CD4-positive, alpha-beta T cell treated with Interleukin-4 for 4 hours (primary cell): ENCODE measurements at places on chromosomes 2 and 18.

DNA sequence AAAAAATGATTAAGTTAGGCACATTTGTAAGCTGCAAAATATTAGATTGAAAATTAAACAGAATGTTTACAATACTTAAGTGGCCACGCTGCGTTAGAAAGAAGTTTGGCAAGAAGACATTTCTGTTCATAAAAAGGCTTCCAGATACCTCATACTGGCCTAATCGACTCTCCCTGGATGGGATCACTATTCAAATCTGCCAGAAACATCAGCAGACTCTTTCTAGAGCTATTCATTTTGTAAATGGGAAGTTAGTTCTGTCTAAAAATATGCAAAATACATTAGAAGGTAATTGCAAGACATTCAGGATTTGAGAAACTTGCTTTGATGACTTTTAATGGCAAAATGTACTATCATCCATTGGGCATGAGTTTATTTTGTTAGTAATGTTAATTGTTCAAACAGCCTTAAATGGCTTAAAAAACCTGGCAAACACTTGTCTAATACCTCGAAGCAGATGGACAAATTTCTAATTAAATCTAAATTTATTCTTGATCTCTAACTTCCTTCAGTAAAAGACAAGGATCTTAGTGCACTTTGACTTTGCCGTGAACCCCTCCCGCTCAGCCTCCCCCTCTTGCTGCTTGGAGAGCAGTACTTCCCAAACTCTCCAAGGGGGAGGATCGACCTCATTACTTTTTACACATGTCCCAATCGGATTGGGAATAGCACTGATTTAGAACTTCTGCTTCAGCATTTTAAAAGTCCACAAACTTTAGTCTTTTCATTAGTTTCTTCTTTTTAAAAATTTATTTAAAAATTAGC, 103.5 kb downstream of the SMIM21 start:
- DNase-seq: no peak

DNA sequence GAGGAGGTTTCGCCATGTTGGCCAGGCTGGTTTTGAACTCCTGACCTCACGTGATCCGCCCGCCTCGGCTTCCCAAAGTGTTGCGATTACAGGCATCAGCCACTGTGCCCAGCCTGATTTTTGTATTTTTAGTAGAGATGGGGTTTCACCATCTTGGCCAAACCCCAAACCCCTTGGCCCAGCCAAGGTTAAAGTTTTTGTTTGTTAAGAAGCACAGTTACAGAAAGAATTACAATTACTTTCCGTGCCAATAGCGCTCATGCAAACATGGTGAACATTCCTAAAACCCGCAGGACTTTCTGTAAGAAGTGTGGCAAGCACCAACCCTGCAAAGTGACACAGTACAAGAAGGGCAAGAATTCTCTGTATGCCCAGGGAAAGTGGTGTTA, 26.1 kb downstream of the ITSN2 start:
- no peak for DNase-seq

- DNase-seq: no peak
Observed at GRCh38 chr2:238941262-238941792, 93.4 kb downstream of the TWIST2 start.

DNA sequence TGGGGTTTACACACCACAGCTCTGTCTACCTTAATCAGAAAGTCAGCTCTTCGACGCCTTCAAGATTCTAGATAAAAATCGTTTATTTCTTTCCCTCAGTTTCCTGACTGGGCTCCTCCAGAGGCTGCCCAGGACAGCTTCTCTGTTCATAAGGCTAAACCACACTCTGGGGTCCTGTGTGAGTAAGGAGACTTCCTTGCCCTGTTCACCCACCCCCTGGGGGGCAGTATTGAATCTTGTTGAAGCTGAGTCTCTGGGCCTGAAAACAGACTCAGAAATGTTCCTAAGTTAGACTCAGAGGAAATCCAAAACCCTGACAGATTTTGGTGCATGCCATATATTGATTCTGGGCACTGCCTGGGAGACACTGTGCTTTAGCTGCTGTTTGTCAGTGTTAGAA, 43.0 kb downstream of the G6PC2 start:
- no peak for DNase-seq

DNA sequence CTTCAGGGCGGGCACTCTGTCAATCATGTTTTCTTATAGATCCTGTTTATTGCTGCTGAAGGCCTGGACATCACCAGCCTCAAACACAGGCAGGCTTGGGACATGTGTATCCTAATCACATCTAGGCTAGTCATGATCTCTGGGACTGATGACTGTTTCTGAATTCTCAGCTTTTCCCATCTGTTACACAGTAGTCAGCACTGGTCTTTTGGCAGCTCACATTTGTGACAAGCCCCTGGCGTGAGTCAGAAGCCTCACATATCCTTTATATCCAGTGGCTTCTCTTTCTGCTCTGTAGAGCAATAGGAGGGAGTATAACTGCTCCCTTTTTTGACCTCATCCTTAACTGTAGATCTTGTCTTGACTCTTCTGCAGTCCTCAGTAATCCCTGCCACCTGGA, 4.5 kb downstream of the SEMA4F start:
- no peak for DNase-seq

DNA sequence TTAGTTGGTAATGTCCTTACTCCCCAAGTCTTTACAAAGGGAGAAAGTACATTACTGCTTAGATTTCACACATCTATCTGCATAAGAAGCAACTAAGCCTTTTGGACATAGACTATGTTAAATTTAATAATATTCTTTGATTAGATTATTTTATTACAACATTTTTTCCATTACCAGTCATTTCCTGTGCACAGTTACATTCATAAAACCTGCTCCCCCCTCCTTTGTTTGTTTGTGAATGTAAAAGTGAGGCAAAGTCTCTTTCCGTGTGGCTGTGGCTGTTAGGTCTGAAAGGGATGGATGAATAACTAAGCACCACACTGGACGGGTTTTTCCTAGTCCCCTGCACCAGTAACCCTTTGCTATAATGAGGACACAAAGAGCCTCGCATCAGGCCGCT, 9.6 kb downstream of the PTGR3 start:
- DNase-seq: no peak

DNA sequence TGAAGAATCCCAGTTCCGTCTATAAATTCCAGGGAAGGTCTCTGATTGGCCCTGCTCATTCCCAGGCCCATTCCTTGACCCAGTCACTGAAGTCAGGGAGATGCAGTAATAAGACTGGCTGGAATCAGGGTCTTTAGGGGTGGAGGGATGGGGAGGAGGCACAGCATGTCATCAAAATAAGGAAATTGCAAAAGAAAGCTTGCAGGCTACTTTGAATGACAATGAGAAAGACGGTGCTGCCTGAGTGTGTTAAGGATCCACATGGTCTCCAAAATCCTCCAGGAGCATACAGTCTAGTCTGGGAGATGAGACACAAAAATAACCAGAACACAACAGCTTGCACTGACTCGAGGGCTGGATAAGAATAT, 2.0 kb upstream of the DES start:
- DNase-seq: no peak

DNA sequence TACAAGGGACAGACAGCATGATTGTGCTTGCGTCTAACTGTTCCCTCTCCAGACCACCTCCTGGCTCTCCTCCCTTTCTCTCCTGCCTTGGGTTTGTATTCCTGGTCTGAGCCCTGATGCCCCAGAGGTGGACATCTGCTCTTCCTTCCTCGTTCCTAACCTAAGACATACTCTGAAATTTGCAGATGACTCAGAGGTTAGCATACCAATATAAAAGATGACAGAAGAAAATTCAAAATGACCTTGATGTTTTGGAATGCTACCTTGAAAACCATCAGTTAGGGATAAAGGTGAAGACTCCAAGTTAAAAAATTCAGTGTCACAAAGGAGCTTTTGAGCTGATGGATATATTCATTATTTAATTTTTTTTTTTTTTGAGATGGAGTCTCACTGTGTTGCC, 12.9 kb downstream of the SMYD1 start:
- no peak for DNase-seq

GRCh38 chr2:179837408-179837807, 24.0 kb downstream of the ZNF385B start:
- no peak for DNase-seq
